ENCODE measurements at places on chromosomes 1 and 21.

- DNase-seq = no peak
Observed at GRCh38 chr1:205929496-205930194, 13.6 kb downstream of the SLC26A9 start.

GRCh38 chr1:57578099-57578498 lies 154.2 kb upstream of the DAB1 start:
- DNase-seq = no peak

DNA sequence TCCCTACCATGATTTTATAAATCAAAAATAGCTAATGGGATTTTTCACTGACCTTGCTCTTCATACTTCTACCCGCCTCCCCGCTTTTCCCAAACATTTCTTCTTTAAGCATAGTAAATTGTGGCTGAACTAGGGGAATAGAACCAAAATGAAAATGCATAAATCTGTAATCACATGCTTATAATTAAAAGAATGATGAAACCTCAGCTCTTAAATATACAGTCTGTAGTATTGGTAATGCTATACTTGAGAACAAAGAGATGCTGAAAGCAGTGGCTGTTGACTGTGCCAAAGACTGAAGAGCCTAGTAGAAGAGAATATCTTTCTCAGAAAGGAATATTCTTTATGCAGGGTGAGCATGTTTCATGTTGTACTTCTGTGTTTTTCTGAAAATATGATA lies 249.1 kb downstream of the GREM2 start:
- DNase-seq = no peak

DNA sequence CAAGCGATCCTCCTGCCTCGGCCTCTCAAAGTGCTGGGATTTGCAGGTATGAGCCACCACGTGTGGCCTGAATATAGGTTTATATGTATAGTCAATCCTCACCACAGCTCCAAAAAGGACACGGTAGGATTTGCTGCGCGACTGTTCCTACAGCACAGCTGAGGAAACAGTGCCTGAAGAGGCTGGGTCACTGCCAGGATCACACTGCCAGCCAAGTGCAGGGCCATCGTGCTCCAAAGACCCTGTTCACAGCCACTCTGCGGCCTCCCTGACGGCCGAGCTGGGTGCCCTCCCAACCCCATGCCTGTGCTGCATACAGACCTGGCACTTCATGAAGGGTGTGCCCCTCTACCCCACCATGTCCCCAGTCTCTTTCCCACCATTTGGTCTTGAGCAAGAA lies 71.4 kb downstream of the MRPL37 start:
- no peak for DNase-seq

DNA sequence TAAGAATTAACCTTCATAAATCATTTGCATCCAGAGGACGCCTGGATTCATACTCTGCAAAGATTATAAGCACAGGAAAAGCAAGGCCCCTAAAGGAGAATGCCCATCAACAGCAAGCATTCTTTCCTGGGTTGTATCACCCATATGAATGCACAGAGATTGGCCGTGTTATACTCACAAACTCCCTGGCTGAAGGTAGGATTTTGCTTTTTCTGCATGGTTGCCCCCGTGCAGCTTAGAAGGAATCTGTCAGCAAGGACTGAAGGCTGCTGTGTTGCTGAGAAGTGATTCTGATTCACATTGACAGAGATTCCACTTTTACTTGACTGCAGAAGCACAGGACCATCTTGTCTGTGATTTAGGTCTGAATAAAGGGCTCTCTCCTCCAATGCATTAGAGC lies 283.0 kb downstream of the LRRIQ3 start:
- no peak for DNase-seq

- DNase-seq = no peak
Observed at GRCh38 chr1:85179522-85179921, 21.3 kb downstream of the SYDE2 start.

DNA sequence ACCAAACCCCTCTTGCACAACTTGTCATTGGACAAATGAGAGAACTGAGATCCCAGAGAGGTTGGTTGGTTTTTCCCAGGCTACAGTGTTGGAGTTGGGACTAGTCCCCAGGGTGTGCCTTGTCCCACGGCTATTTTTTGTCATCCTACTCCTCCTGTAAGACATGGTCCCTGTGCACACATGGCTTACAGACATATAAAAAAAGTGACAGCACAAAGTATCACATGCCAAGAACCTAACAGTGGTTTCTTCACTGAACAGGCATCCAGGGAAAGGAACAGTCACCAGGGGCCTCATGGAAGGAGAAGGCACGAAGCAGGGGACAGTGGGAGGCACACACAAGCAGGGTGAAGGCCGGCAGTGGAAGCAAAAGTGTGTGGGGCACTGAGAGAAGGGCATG lies 36.5 kb downstream of the SERBP1 start:
- no peak for DNase-seq

DNA sequence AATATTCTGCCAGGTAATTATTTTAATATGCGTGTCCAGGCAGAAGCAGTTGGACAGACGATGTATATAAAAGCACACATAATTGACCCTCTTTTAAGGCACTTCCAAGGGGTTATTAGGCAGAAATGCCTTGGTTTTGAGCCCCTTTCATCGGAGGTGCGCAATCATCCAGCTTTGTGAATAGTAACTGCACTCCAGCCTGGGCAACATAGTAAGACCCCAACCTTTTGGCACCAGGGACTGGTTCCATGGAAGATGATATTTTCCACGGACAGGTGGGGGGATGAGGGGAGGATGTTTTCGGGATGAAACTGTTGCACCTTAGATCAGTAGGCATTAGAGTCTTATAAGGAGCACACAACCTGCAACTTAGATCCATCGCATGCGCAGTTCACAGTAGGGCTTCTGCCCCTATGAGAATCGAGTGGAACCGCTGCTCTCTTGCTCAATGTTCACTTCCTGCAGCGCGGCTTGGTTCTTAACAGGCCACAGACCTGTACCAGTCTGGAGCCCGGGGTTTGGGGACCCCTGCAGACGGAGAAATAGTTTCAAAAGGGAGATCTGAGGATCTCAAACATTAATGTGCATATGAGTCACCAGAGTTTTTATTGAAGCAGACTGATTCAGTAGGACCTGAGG lies 1.8 kb upstream of the MCOLN2 start:
- no peak for DNase-seq

DNA sequence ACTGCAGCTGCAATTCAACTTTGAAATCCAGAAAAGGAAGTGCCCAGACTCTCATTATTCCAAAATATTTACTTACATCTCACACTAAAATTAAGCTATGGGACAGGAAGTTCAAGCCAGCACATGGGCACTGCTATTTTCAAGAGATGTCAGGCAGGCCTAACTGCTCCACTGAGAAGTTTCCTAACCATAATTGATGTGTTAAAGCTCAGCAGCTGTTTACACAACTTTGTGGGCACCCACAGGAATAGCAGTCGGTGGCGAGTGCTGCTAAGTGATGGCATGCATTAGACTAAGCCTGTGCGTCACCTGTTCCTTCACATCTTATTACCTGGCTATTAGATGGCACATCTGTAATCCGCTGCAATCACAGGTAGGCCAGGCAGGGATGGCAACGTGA lies 303.3 kb upstream of the DAB1 start:
- no peak for DNase-seq

GRCh38 chr1:213530611-213531320 lies 457.0 kb upstream of the PROX1 start:
- no peak for DNase-seq

- peak; percentile 52 for DNase-seq
Observed at GRCh38 chr21:42461185-42461520, 34.9 kb downstream of the RSPH1 start.

DNA sequence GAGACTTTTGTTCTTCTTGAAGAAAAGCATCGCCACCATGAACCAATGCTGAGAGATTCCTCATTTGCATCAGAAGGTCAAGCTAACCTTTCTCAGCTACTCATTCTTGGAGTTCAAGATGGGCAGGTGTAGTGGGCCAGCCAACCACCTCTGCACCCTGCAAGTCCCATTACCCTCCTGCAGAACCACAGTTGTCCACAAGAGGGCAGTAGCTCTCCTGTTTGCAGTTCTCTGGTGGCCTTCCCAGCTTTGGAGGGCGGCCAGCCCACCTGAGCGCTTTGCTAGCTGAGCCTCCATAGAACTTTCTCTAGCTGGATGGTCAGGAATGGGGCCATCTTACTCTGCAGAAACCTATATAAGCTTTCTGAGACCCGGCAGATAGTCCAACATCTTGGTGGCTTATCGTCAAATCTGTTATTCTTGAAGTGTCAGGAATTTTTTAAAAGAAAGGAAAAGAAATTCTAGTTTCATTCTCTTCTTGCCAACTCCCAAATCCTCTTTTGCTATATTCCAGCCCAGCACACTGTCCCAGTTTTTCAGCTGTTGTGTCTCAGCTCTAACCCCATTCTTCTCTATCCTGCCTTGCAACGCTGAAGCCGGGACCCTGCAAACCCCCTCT lies 11.0 kb upstream of the LMX1A start:
- no peak for DNase-seq

DNA sequence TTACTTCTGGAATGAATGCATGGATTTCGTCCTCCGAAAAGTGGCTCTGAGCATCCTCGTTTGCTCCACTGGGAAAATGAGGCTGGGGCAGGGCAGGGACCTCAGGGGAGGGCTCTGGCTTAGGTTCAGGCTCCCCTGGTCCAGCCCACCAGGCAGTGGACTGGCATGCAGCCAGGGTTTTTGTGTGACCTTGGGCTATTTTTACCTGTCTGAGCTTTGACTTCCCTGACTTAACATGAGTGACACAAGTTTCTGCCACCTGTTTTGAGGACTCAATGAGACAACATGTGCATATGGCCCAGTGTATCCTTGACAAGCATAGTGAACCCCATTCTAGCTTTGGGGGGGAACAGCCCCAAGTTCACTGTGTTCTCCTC lies 32.6 kb upstream of the EDN2 start:
- DNase-seq = no peak

GRCh38 chr1:160006312-160006940 lies 25.4 kb downstream of the PIGM start:
- DNase-seq = no peak

DNA sequence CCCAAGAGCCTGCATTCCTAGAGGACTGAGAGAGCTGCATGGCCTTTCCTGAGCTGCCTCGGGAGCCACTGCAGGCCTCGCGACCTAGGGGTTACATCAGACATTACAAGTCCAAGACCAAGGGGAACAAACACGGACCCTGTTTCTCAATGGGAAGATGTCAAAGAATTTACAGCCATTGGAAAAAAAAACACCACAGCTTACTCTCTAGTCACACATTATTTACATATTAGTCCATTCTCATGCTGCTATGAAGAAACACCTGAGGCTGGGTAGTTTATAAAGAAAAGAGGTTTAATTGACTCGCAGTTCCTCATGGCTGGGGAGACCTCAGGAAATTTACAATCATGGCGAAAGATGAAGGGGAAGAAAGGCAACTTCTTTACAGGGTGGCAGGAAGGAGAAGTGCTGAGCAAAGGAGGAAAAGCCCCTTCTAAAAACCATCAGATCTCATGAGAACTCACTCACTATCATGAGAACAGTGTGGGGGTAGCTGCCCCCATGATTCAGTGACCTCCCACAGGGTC lies 8.4 kb upstream of the PRMT2 start:
- DNase-seq = peak; percentile 46

GRCh38 chr1:192382758-192383157 lies 66.0 kb downstream of the RGS21 start:
- no peak for DNase-seq

DNA sequence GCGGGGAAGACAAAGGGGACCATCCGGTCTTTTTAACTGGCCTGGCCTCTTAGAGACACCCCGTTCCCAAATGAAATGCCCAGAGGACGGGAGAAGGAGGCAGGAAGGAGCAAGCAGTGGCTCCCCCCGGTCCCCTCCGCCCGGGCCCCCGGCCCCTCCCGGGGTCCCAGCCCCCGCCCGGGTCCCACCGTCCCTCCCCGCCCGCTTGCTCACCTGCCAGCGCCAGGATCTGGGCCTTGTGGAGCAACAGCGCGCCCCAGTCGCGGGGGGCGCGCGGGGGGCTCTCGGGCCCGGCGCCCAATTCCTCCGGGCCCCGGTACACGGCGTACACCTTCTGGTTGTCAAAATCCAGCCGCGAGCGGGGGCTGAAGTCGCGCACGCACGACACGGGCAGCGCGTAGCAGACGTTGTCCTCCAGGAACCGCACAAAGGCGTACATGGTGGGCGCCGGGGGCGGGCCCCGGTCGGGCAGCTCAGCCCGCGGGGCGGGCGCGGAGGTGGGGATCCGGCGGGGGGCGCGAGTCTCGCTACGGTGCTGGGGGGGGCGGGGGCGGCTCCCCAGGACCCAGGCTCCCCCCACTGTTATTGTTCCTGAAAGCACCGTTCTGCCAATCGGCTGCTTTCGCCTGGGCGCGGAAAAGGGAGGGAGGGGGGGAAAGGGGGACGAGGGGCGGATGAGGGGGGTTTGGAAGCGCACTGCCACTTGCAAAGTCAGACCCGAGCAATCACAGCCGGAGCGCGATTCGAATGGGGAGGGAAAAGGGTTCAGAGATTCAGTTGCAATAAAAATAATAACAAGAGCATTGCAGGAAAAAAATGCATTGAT lies at the start of gene BEND5:
BEND5 (minus strand) TSS at position 499 of the 826 bp plus-strand sequence; CDS start at position 439, 60 bp downstream.
- no peak for DNase-seq

GRCh38 chr1:167175901-167176300 lies 44.8 kb upstream of the POU2F1 start:
- no peak for DNase-seq

DNA sequence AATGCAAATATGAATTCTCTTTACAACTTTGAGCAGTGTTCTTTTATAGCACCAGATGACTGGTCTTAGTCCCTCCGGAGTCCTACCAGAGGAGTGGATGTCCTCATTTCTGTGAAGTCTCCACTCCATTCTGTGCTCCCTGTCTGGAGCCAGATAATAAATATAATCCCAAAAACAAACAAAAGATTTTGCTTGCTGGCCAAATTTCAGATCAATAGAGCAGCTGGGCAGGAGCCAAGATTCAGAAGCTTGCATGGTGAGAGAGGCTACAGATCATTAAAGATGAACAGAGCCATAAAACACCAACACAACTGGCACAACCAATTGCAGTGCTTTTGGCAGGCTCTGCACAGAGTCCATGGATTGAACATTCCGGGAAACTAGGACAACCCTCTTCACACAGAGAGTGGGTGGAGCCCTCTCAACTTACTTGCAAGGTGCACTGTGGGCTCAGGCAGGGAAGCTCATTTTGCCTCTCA lies 231.5 kb upstream of the SNX7 start:
- DNase-seq = no peak

- no peak for DNase-seq
Observed at GRCh38 chr1:222750651-222751050, 13.6 kb downstream of the FAM177B start.

- no peak for DNase-seq
Observed at GRCh38 chr1:2646837-2647236, 14.0 kb upstream of the MMEL1 start.

Measured in GF-D8 (cell line).